Cerebellar cortex (tissue), 1 donor: ENCODE measurements at places on chromosomes 16 and 17.

GRCh38 chr17:81295676-81296381 is 722 bp upstream of the SLC38A10 start:
- DNase-seq: peak; percentile 87

GRCh38 chr17:62630365-62631085 is 3.1 kb downstream of the MRC2 start:
- no peak for DNase-seq

DNA sequence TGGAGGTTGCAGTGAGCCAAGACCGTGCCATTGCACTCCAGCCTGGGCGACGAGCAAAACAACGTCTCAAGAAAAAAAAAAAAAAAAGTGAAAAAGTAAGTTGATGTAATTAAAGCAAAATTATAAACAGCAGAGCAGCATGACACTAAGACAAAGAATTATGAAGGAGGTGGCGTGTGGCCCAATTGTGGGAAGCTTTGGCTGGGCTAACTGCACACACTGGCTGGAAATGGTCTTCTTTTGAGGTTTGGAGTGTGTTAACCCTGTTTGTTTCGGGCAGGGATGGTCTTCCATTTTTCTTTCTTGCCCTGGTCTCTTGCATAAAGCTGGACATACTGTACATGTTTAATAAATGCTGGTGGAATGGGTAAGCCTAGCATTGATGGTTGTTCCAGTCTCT is 54.8 kb downstream of the RAP1GAP2 start:
- DNase-seq: no peak

- DNase-seq: no peak
Measured at GRCh38 chr17:71338396-71338795, 782.4 kb upstream of the SOX9 start.
